Central memory CD4-positive, alpha-beta T cell (primary cell): ENCODE measurements at places on chromosomes 6 and 20.

DNA sequence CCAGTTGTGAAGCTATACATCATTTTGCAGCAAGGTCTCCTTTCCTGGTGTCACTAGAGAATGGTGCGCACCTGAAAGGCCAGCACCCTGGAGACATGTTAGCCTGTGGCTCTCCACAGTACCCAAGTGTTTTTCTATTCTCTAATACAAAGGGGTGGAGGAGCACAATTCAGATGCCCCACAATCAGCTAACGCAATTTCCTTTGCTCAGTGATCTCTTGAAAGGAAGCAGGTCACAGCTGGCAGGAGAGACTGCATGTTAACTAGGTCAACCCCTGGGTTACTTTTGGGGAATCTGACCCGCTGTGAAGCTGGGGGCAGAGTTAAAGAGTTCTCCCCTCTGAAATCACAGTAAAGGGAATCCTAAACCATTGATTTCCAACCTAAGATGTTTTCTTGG lies 92.5 kb downstream of the B3GAT2 start:
- no peak for DNase-seq

DNA sequence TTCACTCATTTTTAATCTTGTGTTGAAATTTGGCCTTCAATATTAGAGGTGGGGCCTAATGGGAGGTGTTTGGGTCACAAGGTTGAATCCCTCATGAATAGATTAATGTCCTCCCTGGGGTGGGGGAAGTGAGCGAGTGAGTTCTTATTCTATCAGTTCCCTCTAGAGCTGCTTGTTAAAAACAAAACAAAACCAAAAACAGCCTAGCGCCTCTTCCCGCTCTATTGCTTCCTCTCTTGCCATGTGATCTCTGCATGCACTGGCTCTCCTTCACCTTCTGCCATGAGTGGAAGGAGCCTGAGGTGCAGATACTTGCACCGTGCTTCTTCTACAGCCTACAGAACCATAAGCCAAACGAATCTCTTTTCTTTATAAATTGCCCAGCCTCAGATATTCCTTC lies 89.6 kb upstream of the SLC35F1 start:
- no peak for DNase-seq

GRCh38 chr20:49381558-49382493 lies 100.6 kb downstream of the KCNB1 start:
- no peak for DNase-seq

DNA sequence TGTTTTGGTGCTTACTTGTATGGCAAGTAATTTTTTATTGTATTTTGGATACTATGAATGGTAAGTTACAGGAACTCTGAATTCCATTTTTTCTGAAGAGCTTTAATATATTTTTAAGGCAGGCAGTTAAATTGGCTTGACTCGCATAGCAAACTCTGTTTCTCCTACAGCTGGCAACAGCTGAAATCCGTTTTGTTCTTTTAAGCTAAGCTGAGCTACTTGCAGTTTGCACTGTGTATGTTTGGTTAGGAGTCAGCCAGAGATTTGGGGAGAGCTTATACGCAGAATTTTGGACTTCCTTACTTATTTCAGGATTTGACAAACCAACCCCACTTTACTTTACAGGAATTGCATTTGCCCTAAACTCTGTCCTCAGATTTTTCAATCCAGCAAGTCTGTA lies 179.1 kb downstream of the COL19A1 start:
- DNase-seq: no peak

GRCh38 chr6:93974332-93974731 lies 555.0 kb upstream of the EPHA7 start:
- DNase-seq: no peak

DNA sequence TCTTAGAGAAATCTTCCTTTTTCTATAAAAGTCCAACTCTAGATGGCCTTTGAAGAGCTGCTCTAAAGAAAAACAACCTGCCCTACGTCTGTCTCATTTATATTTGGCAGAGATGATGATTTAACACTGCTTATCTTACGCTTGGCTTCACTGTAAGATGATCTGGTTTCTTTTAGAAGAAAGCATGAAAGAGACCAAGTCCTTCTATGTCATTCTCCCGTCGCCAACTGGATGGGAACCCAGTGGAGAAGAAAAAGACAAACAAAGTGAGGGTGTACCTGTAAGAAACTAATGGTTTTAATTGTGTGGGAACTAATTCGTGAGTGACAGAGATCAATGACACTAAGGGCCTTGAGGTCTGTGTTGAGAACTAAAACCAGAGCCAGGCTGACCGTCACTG lies 92.8 kb downstream of the MBOAT1 start:
- DNase-seq: no peak

DNA sequence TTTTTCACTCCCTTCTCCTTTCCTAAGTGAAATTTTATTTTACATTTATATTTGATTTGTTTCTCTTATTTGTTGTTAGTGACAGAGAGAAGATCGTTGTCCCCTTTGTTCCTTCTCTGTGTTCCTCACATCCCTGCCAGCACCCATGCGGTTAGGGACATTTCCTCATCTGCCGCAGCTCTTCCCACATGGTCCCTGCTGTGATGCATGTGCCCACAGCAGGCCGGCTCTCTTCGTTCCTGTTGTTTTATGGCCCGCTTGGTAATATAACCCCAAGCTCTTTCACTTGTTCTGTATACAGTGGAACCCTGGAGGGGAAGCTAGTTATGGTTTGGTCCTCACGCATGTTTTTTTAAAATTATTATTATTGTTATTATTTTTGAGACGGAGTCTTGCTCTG lies 23.6 kb downstream of the DTD1 start:
- DNase-seq: no peak

- no peak for DNase-seq
Observed at GRCh38 chr6:100959280-100959679, 78.2 kb upstream of the ASCC3 start.

GRCh38 chr20:41392871-41393704 lies 26.5 kb upstream of the EMILIN3 start:
- no peak for DNase-seq

- peak; percentile 34 for DNase-seq
Observed at GRCh38 chr6:138509371-138509770, 10.1 kb upstream of the NHSL1 start.

DNA sequence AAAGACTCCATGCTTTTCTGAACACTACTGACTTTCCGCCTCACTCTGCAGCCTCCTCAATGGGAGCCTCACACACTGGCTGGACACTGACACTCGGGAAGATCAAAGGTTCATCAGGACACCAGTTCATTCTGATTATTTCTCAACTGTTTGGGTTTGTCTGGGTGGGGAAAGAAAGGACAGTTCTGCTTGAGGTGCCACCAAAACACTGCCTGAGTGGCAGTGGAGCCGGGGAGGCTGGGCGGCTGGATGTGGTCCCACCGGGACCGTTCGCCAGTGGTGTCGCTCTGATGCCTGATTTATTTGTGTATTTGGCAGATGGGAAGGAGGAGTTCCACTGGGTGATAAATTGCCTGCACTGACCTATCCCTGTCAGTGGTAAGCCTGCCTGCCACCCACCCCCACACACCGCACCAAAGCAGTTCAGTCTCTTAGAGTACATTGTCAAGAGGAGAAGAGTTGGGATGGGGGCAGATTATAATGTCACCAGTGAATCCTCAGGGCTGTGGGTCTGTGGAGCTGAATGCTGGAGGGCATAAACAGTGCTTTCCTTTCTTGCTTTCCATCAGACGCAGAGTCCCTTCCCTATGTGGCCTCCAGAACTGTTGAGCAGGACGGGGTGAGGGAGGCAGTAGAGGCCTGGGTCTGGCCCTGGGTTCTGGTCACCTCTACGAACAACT lies 49.8 kb downstream of the EDN1 start:
- DNase-seq: no peak

DNA sequence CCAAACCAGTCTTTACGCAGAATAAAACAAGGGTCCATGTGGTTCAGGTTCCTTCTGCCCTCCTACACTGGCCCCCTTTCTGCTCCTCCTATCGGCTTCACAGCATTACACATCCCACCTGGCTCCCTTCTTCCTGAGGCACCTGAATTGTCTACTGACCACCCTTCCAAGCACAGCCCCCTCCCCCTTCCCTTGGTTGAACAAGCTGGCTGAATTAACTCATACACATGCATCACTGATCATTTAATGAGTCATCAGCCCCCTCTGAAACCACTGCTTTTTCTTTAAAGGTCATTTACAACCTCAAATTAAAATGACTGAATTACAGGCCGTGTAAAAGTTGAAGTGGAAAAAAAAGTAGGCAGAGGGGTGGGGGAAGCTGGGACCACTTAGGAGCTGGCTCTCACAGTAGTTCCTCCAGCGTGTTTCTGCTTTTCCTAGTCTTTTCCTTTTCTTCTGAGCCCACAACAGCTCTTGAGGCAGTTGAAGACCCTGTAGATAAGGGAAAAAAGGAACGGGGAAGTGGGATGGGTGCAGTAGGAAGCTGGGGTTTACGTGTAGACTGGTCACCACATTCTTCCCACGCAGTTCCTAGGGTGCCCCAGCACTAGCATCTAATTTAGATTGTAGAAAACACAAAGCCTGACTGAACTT lies 67.6 kb downstream of the FYN start:
- DNase-seq: no peak

GRCh38 chr6:14074476-14075094 lies 43.0 kb upstream of the CD83 start:
- peak; percentile 3 for DNase-seq

DNA sequence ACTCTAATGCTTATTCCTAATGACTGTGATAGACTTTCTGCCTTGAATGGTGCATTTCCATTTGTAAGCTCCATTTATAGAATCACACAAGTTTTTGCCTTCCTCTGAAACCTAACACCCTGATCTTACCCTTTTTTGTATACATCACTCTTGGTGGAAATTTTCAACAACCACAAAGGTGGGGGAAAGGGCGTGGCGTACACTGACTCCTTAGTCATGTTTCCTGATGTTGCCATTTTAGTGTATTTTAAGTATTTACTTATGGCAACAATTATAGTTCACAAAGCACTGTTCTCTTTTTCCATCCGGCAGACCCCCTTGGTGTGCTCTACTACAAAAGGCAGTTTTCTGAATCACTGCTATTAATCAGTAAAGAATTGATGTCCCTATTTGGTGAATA lies 92.0 kb downstream of the ATXN1 start:
- peak; percentile 53 for DNase-seq

DNA sequence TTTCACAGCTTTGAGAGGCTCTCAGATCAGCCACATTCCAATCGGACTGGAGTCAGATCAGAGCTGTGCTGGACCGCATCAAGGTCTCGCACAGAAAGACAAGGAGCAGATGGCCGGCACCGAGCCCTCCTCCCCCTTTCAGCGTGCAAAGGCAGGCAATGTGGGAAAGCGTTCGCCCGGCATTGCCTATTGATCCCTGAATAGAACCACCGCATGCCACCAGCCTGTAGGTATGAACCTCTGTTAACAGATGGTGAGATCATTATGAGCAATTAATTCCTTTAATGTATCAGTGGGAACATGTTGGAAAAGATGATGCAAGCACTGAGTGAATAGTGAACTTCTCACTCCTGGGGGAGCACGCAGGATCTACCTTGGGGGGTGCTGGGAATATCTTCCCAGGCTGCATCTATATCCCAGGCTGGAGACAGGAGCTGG lies 117.5 kb upstream of the ID4 start:
- DNase-seq: no peak

GRCh38 chr20:44702776-44703175 lies 12.4 kb upstream of the CCN5 start:
- DNase-seq: no peak

DNA sequence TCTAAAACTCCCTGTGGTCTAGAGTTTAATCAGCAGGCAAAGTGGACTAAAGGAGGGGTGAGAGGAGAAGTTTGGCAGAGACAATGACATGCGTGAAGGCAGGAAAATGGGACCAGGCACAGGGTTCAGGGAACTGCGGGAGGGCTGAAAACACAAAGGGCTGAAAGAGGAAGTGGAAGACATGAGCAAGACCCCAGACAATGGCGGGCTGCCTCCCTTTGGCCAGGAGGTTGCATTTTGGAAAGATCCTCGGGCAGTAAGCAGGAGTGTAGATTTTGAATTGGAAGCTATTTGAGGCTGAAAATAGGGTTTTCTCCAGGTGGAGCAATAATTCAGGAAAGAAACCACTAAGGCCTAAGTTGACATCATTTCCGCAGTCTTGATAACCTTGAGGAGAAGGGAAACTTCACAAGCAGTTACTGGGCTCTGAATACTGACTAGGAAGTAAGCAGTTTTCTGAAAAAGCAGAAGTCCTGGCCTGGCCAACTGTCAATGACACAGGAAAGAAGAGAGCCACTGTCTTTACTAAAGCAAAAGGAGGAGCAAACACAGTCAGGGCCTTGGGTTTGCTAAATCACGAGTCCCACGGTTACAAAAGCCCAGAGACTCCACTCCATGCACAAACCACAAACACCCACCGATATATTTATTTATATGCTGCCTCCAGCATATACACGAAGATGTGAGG lies 3.4 kb downstream of the LY86 start:
- no peak for DNase-seq

GRCh38 chr20:54345301-54345724 lies 130.1 kb upstream of the DOK5 start:
- no peak for DNase-seq

GRCh38 chr6:146543211-146543939 lies at the start of gene RAB32:
TSS of gene RAB32 (plus strand) at chr6:146543833. CDS start at chr6:146543872, 39 bp downstream.
- no peak for DNase-seq

- peak; percentile 76 for DNase-seq
Observed at GRCh38 chr6:33692760-33693158, 18.7 kb downstream of the UQCC2 start.

DNA sequence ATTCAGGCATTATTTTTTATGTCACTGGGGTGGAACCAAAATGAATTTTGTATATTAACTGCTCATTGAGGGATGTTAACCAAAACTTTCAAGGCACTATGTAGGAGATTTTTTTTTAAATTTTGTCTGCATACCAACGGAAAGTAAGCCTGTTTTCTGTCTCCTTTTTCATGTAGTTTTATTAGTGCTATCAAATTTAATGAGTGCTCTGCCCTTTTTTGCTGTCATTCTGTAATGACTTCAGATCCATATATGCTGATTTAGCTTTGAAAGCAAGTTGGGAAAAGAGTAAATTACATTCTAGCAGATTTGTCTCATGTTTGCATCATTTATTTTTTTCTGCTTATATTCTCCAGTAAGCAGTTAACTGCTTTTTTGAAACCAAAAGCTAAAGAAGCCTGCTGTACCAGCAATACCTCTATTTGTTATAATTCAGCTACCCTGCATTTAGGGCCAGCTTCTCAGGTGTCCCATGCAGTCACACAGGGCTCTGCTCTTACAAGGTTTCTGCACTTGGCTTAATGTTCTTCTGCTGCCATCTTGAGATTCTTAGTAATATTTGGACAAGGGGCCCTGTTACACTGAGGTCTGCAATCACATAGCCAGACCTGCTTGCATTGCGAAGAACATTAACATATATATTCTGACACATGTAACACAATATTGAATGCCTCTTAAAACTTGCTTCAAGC lies 429.0 kb downstream of the UTRN start:
- DNase-seq: no peak

GRCh38 chr20:35017099-35017835 lies 61.6 kb downstream of the MYH7B start:
- no peak for DNase-seq
